ENCODE measurements at places on chromosomes 4 and X.
A peak's percentile ranks its signal among the peaks of the same experiment; 100 is the strongest.

DNA sequence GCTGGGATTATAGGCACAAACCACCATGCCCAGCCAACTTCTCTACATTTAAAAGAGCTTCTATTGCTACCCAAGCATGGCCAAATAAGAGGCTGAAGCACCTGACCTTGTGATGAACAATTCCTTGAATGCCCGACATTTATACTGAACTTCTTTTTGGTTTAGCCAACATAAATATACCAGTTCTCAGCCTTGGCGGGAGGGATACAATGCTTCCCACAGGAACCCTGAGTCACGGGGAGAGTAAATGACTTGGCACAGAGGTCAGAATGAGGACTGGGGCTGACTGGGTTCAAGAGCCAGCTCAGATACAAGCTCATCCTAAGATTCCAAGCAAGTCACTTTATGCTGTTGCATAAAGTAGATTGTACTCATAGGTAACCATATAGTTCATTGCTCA is 6.1 kb downstream of the HOPX start:
- H3K4me3 ChIP-seq = no peak overlapping the region
- no peaks in the 10 kb centered on the region for H3K27me3 ChIP-seq
- no peak overlapping the region for H3K27ac ChIP-seq
- no peak for DNase-seq
- no peaks in the 10 kb centered on the region for H3K4me1 ChIP-seq
- no peaks in the 10 kb centered on the region for H3K36me3 ChIP-seq

DNA sequence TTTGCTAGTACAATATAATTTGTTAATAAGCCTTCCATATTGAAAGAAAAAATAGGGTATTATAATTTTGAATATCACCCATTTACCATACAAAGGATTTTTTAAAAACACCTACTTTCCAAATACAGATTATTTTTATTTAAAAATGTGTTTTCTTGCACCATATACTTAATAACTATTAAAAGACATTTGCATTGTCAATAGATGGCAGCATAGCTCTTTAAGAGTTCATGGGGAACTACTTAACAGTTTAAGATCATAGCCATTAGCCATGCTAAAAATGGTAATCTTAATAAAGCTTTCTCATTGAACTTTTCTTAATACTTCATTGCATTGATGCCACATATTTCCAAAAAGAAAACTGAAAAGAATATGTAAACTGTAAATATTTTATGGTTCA is 1995.9 kb downstream of the C4orf33 start:
- no peaks in the 10 kb centered on the region for H3K36me3 ChIP-seq
- no peaks in the 10 kb centered on the region for H3K4me1 ChIP-seq
- H3K27me3 ChIP-seq = no peaks in the 10 kb centered on the region
- H3K27ac ChIP-seq = no peak overlapping the region

DNA sequence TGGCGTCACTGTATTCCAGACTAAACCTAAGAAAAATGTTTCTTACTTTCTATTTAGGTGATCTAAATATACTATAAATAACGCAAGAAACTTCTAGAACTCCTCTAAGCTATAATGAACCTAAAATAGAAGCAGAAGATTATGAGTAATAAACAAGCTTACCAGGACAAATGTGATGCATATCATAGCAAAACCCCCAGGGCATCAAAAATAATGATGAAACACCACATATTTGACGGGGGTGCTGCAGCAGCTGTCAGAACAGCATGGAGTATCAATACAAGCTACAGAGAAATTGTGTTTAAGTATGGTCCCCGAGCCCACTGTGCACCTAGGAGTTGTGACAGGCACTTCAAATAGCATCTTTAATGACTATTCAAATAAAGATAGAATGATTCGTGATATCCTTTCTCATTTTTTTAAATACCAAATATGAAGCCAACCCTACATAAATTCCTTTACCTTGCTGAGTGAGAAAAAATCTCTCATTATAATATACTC is 337.3 kb downstream of the CENPC start:
- DNase-seq = no peak
- no peaks in the 10 kb centered on the region for H3K4me1 ChIP-seq
- H3K27ac ChIP-seq = no peak overlapping the region
- H3K4me3 ChIP-seq = no peak overlapping the region
- H3K27me3 ChIP-seq = no peaks in the 10 kb centered on the region

- no peak overlapping the region for H3K4me3 ChIP-seq
- H3K27me3 ChIP-seq = peaks cover 7% of the 10 kb centered on the region
- H3K4me1 ChIP-seq = no peaks in the 10 kb centered on the region
- H3K36me3 ChIP-seq = no peaks in the 10 kb centered on the region
- no peak overlapping the region for H3K27ac ChIP-seq
- DNase-seq = no peak
Observed at GRCh38 chr4:105116616-105117319, 29.9 kb upstream of the TET2 start.

- DNase-seq = no peak
- H3K4me1 ChIP-seq = no peaks in the 10 kb centered on the region
- no peak overlapping the region for H3K27ac ChIP-seq
- no peak overlapping the region for H3K4me3 ChIP-seq
- peaks cover 47% of the 10 kb centered on the region for H3K36me3 ChIP-seq
- no peaks in the 10 kb centered on the region for H3K27me3 ChIP-seq
Observed at GRCh38 chr4:118765399-118765798, 70.5 kb downstream of the SEC24D start.

- H3K36me3 ChIP-seq = peaks cover 2% of the 10 kb centered on the region
- H3K27me3 ChIP-seq = peaks cover 10% of the 10 kb centered on the region
- DNase-seq = no peak
- H3K4me1 ChIP-seq = no peaks in the 10 kb centered on the region
- H3K27ac ChIP-seq = no peak overlapping the region
Observed at GRCh38 chr4:150135134-150135772, 57.0 kb downstream of the DCLK2 start.

DNA sequence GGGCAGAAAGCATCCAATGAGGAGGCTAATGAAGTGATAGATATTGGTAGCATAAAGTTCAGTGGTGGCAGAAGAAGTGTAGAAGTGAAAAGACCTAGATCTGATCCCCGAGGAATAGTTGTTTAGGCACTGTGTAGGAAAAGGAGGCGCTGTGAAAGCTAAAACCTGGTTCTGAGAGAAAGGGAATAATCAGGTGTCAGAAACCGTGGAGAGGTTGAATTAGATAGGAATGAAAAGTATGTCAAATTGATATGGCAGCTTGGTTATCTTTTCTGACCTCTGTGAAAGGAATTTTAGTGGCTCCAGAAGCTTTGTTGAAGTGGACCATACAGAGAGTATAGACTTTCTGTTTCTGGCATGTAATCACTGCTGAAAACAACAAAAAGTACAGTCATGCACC is 30.8 kb upstream of the CCDC160 start:
- no peaks in the 10 kb centered on the region for H3K36me3 ChIP-seq
- no peaks in the 10 kb centered on the region for H3K4me1 ChIP-seq
- H3K4me3 ChIP-seq = no peak overlapping the region
- DNase-seq = no peak

DNA sequence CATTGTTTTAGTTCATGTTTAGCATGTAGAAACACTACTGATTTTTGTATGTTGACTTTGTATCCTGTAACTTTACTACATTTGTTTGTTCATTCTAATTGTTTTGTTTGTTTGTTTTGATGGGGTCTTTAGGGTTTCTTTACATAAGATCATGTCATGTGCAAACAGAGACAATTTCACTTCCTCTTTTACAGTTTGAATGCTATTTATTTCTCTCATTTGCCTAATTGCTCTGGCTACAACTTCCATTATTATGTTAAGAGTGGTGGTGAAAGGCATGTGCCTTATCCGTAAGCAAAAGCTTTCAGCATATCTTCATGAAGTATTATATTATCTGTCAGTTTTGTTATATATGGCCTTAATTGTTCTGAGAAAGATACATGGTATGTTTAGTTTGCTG is 571.1 kb downstream of the PCDH7 start:
- H3K27ac ChIP-seq = no peak overlapping the region
- no peaks in the 10 kb centered on the region for H3K27me3 ChIP-seq
- H3K4me3 ChIP-seq = no peak overlapping the region
- DNase-seq = no peak

DNA sequence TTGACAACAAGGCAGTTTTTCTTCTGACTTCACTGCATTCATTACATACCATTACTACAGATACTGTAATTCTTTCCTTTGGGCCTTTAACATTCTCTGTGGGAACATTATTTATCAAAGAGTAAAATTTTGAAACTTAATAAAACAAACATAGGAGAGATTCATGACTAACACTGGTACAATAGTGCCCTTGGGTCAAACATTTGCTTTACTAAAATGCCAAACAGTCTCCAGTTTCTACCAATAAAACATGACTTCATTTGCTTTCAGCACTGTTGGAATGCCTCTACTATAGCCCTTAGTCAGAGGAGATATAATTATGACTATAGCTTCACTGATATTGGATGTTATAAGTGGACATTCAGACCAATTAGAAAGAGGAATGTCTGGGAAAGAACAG is 481.5 kb downstream of the PACRGL start:
- no peak for DNase-seq
- H3K4me1 ChIP-seq = no peaks in the 10 kb centered on the region
- no peak overlapping the region for H3K4me3 ChIP-seq
- H3K27me3 ChIP-seq = no peaks in the 10 kb centered on the region

GRCh38 chrX:137743414-137743813 is 177.5 kb downstream of the ZIC3 start:
- no peaks in the 10 kb centered on the region for H3K4me1 ChIP-seq
- no peak overlapping the region for H3K27ac ChIP-seq
- no peak overlapping the region for H3K4me3 ChIP-seq
- H3K36me3 ChIP-seq = peaks cover 2% of the 10 kb centered on the region
- no peaks in the 10 kb centered on the region for H3K27me3 ChIP-seq

DNA sequence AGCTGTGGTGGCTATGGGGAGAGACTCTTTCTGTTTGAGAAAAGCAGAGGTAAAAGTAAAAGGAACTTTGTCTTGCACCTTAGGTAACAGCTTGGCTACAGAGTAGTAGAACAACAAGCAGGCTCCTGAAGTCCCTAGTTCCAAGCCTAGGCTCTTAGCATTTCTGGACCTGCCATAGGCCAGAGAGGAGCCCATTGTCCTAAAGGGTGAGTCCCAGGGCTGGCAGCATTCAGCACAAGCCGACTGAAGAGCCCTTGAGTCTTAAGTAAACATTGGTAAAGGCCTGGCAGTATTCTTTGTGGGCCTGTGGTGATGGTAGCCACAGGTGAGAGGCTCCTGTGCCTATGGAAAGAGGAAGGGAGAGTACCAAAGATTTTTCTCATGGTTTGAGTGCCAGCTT is 38.2 kb downstream of the CSN3 start:
- H3K27ac ChIP-seq = no peak overlapping the region
- H3K36me3 ChIP-seq = no peaks in the 10 kb centered on the region
- no peaks in the 10 kb centered on the region for H3K4me1 ChIP-seq
- H3K4me3 ChIP-seq = no peak overlapping the region
- no peak for DNase-seq
- H3K27me3 ChIP-seq = no peaks in the 10 kb centered on the region

- no peak overlapping the region for H3K4me3 ChIP-seq
- no peaks in the 10 kb centered on the region for H3K36me3 ChIP-seq
- peak; percentile 24 for DNase-seq
- H3K4me1 ChIP-seq = peaks cover 8% of the 10 kb centered on the region
Observed at GRCh38 chrX:48025561-48025960, 18.8 kb downstream of the SPACA5 start.

DNA sequence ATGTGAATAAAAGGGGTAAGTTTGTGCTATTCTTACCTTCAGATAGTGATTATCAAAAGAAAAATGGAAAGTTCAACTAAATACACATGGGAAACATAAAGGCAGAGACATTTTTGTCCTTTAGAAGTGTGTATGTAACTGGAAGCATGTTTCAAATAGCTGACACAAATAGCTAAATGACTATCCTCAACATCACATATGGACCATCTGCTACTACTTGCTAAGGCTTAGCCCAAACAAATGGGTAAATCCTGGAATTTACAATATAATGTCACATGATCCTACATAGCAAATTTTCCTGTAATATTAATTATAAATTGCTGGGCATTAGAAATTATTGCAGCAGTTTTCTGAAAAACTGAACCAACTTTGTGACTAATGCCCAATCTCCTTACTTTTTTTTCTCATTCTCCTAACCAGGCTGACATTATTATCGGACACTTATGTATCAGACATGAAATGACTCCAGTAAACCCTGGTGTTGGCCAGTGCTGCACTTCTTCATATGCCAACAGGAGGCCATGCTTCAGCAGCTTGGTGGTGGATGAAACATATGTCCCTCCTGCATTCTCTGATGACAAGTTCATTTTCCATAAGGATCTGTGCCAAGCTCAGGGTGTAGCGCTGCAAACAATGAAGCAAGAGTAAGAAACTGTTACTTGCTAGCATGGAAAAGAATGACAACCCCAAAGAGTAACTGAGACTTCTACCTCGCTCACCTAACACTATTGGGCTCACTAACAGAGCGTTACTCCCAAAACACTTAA is 16.1 kb downstream of the AFP start:
- no peak for DNase-seq
- H3K36me3 ChIP-seq = no peaks in the 10 kb centered on the region
- peaks cover 6% of the 10 kb centered on the region for H3K27me3 ChIP-seq
- H3K4me1 ChIP-seq = no peaks in the 10 kb centered on the region

- no peaks in the 10 kb centered on the region for H3K36me3 ChIP-seq
- H3K4me3 ChIP-seq = no peak overlapping the region
- H3K27me3 ChIP-seq = no peaks in the 10 kb centered on the region
- no peak for DNase-seq
Observed at GRCh38 chr4:99961711-99962110, 11.6 kb upstream of the H2AZ1 start.

DNA sequence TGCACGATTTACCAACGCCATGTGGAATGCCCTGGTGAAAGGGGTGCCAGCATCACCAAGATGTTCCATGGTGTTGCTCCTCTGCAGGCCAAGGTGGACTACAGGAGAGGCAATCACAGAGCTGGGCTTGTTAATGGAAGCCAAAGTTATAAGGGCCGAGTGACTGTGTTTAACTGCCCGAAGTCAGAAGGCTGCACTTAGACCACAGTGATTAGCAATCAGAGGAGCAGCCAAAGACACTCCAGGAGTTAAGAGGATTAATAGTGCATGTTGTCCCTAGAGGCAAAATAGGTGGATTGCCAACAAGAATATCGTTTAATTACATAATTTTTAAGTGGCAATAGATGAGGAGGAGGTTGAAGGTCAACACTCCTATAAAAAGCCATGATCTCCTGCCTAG is 22.8 kb upstream of the SLC25A43 start:
- H3K27me3 ChIP-seq = peaks cover 30% of the 10 kb centered on the region

- no peaks in the 10 kb centered on the region for H3K4me1 ChIP-seq
- H3K4me3 ChIP-seq = no peak overlapping the region
- DNase-seq = no peak
- peaks cover 4% of the 10 kb centered on the region for H3K36me3 ChIP-seq
- H3K27ac ChIP-seq = no peak overlapping the region
Observed at GRCh38 chrX:39739585-39739984, 358.2 kb downstream of the BCOR start.
